ENCODE measurements at places on chromosomes 5 and 9. TPM values are rescaled to one million over a fixed set of nuclear protein-coding genes. Genes with fewer than 3 reads are reported as not detected.

The MARCOL gene
- not detected for total RNA-seq

The PITX1 gene
- total RNA-seq = 3.6 TPM

The PTTG1 gene
- 48.8 TPM for total RNA-seq

The PCDHAC1 gene
- total RNA-seq = 1.2 TPM

The BNC2 gene
- total RNA-seq = 15.7 TPM

The CNTNAP3 gene
- 9.2 TPM for total RNA-seq

The HACD4 gene
- 2.6 TPM for total RNA-seq

The GRM6 gene
- total RNA-seq = not detected

The CA9 gene
- 0.70 TPM for total RNA-seq

The GRXCR2 gene
- total RNA-seq = 0.29 TPM

The SMIM33 gene
- not detected for total RNA-seq

The CDKN2A gene
- 0.12 TPM for total RNA-seq

The ENTREP1 gene
- total RNA-seq = 6.5 TPM

The PFN3 gene
- not detected for total RNA-seq

The CDC23 gene
- total RNA-seq = 49.3 TPM

The TNC gene
- 556 TPM for total RNA-seq

The INSL6 gene
- not detected for total RNA-seq

The ZNF483 gene
- 14.8 TPM for total RNA-seq

The ANKRD33B gene
- total RNA-seq = 6.3 TPM

The HRCT1 gene
- total RNA-seq = not detected

The NRG2 gene
- total RNA-seq = 1.3 TPM

The EDIL3 gene
- 28.2 TPM for total RNA-seq

The NUTM2F gene
- total RNA-seq = not detected

The MUSK gene
- 2.3 TPM for total RNA-seq

The CDH9 gene
- 10.2 TPM for total RNA-seq

The NIPSNAP3A gene
- 47.2 TPM for total RNA-seq

The NFIL3 gene
- 24.3 TPM for total RNA-seq

The ADAM19 gene
- 10.9 TPM for total RNA-seq

The BHMT gene
- 359 TPM for total RNA-seq

The NPR2 gene
- 15.1 TPM for total RNA-seq

The UBE2B gene
- 34.1 TPM for total RNA-seq

The CHSY3 gene
- 5.1 TPM for total RNA-seq

The PCDHA9 gene
- 0.58 TPM for total RNA-seq

The BASP1 gene
- total RNA-seq = 47.3 TPM

The TAF1L gene
- not detected for total RNA-seq

The NMUR2 gene
- total RNA-seq = 0.12 TPM

The AGPAT2 gene
- total RNA-seq = 62.5 TPM

Data from metanephros (tissue), 2 donors.